Left cardiac atrium (tissue), 4 donors: ENCODE measurements at places on chromosomes 12 and 14. TPM values are rescaled to one million over a fixed set of nuclear protein-coding genes. Genes with fewer than 3 reads are reported as not detected.
A peak's percentile ranks its signal among the peaks of the same experiment; 100 is the strongest.

DNA sequence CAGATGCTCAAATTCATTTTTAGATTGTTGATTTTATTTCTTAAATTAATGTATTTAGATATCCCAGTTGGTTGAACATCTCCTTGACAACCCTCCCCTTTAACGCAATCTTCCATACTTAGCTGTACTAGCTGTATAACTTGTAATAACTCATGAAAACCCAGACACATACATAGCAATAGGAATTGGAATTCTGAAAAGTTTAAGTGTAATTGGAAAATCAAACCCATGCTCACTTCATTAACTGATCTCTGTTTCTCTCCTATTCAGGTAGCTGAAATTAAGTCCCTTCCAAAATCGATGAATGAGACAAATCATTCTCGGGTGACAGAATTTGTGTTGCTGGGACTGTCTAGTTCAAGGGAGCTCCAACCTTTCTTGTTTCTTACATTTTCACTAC lies at the start of gene OR4K15:
Gene OR4K15 (plus strand): TSS at position 301 of the 400 bp plus-strand sequence. CDS start 0 bp downstream, at position 301.
- DNase-seq, result no peak

GRCh38 chr14:103521438-103521950 lies 1.1 kb downstream of the CKB start:
- DNase-seq, result no peak

DNA sequence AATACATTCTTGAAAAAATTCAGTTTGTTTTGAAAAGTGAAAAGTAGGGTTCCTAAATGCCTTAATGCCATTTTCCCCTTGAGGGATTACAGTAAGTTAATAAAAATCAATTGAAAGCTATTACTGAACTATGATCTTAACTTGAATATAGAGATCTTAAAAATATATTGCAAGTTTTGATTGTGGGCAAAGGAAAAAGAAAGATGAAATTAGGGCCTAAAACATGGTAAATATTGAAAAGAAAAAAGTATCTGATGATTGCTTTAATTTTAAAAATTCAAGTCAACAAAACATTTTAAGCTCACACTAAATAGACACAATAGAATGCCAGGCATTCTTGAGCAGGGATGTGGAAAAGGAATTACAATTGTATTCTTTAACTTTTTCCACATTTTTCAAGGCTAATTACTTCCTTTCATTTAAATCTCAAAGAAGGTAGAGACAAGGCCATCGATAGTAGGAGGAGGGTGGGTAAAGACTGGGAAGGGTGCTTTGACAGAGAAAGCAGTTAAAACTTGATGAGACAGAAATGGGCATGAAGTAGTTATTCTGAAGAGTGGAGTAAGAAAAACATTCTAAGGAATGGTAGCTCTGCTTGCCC lies 294.4 kb downstream of the NELL2 start:
- DNase-seq, result no peak

DNA sequence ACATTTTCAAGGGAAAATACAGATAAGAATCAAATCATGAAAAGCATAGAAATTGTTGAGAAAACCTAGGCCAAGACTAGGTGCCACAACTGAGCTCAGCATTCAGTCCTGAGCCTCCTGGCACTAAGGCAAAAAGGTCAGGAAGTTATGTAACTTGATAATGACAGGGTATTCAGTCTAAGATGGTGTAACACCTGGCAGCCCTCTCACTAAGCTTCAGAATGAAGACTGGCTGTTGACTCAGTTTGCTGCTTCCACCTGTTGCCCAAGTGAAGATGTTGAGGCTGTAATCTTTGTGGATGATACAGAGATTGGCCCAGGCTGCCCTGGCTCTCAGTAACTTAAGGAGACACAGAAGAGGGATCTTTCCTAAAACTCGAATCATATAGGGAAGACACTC lies 19.6 kb downstream of the PROX2 start:
- DNase-seq, result no peak

- DNase-seq, result no peak
These were observed 41.7 kb downstream of the SMIM41 start for GRCh38 chr12:52120951-52121823.

DNA sequence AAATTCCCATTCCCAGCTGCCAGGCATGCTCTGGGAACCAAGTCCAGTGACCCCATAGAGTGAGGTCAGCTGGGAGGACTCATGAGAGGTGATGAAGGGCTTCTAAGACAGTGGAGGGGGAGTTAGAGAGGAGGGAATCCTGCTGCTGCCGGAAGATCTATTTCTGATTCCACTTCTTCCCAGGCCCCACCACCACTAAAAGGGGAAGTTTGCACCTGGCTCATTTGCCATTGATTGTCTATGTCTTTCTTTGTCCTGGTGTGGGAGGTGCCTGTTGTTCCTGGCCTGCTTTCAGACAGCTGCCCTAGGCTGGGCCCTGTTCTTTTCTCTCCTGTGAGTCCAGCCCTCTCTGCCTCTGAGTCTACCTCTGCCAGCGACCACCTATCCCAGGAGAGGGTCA lies 3.0 kb upstream of the KRT6A start:
- no peak for DNase-seq

GRCh38 chr14:106652494-106652893 lies 1126.1 kb downstream of the TMEM121 start:
- DNase-seq, result no peak

GRCh38 chr12:26823390-26823789 lies 9.6 kb downstream of the ITPR2 start:
- no peak for DNase-seq

- DNase-seq, result no peak
These were observed 31.7 kb downstream of the KLRK1 start for GRCh38 chr12:10358131-10358530.

- no peak for DNase-seq
These were observed 6.7 kb downstream of the LRTM2 start for GRCh38 chr12:1826867-1827705.

DNA sequence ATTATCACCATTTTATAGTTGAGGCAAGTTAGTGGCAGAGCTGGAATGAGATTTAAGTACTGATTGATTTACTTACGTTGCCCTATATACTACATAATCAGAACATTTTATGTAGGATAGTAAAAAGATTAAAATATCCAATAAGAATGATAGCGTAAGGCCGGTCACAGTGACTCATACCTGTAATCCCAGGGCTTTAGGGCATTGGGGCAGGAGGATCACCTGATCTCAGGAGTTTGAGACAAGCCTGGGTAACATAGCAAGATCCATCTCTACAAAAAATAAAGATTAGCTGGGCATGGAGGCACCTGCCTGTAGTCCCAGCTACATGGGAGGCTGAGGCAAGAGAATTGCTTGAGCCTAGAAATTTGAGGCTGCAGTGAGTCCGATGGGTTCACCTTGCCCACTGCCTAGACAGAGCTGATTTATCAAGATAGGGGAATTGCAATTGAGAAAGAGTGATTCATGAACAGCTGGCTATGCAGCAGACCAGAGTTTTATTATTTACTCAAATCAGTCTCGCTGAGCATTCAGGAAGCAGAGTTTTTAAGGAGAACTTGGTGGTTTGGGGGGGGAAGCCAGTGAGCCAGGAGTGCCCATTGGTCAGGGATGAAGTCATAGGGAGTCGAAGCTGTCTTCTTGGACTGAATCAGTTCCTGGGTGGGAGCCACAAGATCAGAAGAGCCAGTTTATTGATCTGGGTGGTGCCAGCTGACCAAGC lies 24.7 kb upstream of the SGPP1 start:
- no peak for DNase-seq

DNA sequence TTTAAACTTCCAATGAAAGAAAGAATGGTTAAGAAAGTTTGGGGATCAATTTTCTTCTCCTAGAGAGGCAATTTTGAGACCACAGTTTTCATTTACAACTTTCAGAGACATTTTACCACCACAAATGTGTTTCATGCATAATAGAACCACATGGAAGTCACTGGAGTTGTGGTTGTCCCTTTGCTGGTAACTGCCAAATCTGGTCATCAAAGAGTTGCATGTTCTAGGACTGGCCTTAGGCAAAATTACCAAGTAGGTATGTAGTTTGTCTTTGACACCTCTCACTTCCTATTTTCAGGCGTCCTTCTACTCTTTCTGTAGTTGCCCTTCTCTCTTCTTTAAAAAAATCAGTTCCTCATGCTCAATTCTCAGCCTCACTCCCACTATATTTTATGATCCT lies 54.3 kb upstream of the TMX1 start:
- DNase-seq, result no peak

DNA sequence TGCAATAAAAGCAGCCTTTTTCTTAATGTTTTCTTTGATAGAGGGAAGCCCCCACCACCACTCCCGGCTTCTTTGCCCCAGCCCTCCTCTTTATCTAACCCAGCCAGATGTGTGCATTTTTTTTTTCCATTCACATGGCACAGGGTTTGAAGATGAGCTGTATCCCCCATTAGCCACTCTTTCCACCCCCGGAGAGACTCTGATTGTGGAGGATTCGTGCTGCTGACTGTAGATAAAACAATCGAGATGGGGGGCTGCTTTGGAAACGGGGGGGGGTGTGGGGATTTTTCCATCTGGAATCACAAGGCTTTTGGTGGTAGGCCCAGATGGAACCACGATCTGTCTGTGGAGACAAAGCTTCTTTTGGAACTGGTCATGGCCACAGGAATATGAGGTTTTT lies 46.2 kb upstream of the VASH1 start:
- DNase-seq, result no peak

DNA sequence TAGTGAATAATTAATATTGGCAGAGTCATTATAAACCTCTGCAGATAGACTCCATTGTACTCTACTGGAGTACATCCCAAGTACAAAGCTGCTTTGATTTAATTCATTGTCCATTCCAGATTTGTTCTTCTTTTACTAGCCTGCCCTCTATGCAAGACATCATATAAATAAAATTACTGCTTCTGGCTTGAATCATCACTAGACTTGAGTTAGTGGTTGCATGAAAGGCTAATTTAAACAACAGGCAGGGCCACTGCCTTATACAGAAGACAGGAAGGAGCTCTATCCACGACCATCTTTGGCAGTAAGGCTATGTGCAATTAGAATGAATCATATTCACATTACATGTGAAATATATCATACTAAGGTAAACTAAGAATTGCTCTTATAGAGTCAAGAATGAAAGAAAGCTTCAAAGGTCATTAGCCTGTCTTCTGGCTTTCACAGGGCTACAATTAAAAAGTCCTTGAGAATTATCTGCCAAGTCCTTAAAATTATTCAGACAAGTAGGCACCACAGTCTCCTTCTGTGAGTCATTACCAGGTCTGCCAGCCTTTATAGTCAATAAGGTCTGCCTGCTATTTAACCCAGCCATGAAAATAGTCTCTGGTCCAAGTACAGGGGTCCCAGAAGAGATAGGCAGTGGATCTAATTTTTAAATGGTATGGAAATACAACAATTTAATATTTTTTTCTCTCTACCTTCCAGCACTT lies 631.8 kb downstream of the TMTC2 start:
- no peak for DNase-seq

GRCh38 chr12:88627501-88627900 lies 47.2 kb upstream of the KITLG start:
- DNase-seq, result no peak

- peak; percentile 91 for DNase-seq
These were observed 11.3 kb upstream of the SNAPC1 start for GRCh38 chr14:61750708-61751474.

- DNase-seq, result peak; percentile 81
These were observed 232.1 kb downstream of the CACNA1C start for GRCh38 chr12:2284857-2285256.

GRCh38 chr14:55973911-55974630 lies 144.1 kb upstream of the PELI2 start:
- no peak for DNase-seq

GRCh38 chr12:58293308-58293982 lies 352.1 kb downstream of the ATP23 start:
- no peak for DNase-seq

- no peak for DNase-seq
These were observed 238.2 kb upstream of the NOVA1 start for GRCh38 chr14:26835979-26836570.

- no peak for DNase-seq
These were observed 229.8 kb upstream of the LRIG3 start for GRCh38 chr12:59149995-59150642.

- DNase-seq, result no peak
These were observed 23.4 kb downstream of the KIF26A start for GRCh38 chr14:104161602-104162367.

DNA sequence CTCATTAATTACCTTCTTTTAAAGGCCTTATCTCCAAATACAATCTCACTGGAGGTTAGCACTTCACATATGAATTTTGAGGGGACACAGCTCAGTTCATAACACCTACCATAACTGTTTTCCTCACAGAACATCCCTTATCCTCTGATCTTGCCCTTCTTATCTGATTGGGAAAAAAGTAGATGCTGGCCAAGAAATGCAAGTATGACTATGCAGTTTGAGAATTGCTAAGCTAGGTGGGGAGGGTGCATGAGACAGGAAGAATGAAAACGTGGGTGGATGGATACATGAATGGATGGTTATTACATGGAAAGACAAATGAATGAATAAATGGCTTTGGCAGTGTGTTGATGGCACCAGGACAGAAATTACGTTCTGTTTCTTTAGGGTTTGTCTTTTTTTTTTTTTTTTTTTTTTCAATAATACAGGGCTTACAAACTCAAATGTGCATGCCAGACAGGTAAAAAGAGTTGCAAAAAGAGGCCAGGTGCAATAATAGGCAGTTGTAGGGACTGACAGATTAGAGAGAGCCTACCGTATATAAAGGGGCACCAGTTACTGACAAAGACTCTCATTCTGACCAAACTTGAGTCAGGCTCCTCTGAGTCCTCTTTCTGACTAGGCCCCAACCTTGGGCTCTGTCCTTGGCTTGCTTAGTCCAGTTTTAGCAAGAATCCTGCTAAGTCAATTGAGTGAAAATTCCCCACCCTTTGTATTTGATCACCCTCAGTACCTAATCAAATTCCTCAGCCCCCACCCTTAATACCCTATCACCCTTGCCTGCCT lies 304.9 kb downstream of the ZFP36L1 start:
- no peak for DNase-seq

GRCh38 chr14:43359317-43359716 lies 1147.8 kb downstream of the FSCB start:
- DNase-seq, result no peak

DNA sequence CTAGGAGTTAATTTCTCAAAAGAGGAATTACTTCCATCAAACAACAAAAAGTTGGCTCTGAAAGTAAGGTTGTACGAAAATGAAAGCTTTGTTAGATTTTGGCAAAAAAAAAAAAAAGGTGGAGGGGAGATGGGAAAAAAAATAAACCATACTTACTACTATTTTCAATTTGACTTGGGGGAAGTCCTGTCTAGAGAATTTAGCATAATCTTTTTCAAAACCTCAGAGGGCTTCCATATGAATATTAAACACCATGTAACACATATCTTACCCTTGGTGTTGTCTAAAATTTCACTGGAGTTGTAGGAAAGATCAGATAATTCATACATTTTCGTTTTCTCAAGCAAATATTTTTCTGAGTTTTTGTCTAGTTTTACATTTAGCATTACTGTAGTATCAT lies 17.5 kb downstream of the GRIP1 start:
- DNase-seq, result no peak

PRB3 gene
- not detected for total RNA-seq

PTPRQ gene
- total RNA-seq, result 13.7 TPM

INHBE gene
- total RNA-seq, result not detected

CCDC184 gene
- total RNA-seq, result 1.2 TPM

STYK1 gene
- total RNA-seq, result not detected

INHBC gene
- total RNA-seq, result not detected

LRP1 gene
- total RNA-seq, result 188 TPM

TAS2R42 gene
- total RNA-seq, result not detected

IFI27L1 gene
- 10.5 TPM for total RNA-seq

TPPP2 gene
- total RNA-seq, result 1.6 TPM

TRIM9 gene
- total RNA-seq, result 0.24 TPM

GPR132 gene
- 1.1 TPM for total RNA-seq

MYH7 gene
- 175 TPM for total RNA-seq
